ENCODE measurements at places on chromosomes 6 and 20. TPM values are rescaled to one million over a fixed set of nuclear protein-coding genes. Genes with fewer than 3 reads are reported as not detected.

GRCh38 chr6:100370265-100370664 is 94.5 kb downstream of the SIM1 start:
- no peak for DNase-seq

DNA sequence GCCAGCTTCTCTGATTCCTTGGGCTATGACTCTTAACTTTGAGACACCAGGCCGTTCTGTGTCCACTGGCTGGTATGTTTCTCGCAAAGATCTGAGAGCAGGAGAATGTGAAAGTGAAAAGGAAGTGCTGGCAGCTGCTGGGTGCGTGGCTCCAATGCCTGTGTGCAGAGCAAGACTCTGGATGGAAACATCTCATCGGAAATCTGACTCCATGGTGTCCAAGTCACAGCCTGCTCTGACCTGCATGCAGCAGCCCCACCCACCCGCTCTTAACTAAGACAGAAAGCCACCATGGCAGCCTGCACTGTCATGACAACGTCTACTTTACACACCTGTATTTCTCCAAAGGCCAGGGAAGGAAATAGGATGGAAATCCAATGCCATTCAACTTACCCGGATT is 66.3 kb upstream of the MPC1 start:
- no peak for DNase-seq

DNA sequence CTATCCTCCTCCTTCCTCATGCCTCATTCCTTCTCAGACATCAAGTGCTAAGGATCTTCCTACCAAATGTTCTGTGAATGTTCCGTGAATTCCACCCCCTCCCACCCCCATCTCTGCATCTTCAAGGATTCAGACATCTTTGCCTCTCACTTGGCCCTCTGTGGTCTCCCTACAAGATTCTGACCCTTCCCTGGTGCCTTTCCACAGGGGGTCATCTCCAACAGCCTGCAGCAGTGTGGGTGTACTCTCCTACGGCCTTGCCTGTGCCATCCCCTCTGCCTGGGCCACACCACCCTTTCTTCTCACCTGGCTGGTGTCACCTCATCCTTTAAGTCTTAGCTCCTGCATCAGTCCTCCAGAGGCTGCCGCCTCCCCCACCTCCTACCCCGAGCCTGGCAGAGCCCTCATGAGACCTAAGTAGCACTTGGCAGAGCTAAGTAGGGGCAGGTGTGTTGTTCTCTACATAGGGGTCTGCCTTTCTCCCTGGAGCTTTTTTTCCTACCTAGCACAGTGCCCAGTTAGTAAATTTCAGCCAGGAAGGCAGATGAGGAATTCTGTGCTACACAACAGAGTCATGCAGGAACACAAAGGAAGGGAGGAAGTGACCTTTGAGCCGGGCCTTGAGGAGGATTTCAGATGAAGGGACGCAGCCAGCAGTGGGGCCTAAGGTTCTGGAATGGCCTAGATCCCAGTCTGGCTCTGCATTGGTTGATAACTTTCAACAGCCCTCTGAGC is 43.1 kb downstream of the TM9SF4 start:
- DNase-seq: no peak

DNA sequence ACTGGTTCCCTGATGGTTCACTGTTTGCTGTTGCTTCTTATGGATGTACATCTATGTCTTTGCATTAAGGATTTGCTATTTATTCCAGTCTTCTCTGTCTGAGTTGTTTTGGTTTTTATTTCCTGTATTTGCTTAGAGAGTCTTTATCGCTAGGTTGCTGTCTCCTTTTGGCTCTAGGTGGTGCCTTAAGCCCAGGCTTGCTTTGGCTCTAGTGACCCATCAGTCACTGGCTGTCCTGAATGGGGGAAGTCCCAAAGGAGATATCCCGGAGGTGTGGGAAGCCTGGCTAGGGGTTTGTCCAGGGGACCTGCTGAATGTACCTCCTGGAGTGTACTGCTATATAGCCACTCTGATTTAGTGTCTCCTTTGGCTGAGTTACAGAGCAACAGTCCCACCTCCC is 53.4 kb downstream of the MCHR2 start:
- no peak for DNase-seq

- DNase-seq: no peak
Measured at GRCh38 chr20:46043556-46043955, 14.5 kb downstream of the SLC12A5 start.

DNA sequence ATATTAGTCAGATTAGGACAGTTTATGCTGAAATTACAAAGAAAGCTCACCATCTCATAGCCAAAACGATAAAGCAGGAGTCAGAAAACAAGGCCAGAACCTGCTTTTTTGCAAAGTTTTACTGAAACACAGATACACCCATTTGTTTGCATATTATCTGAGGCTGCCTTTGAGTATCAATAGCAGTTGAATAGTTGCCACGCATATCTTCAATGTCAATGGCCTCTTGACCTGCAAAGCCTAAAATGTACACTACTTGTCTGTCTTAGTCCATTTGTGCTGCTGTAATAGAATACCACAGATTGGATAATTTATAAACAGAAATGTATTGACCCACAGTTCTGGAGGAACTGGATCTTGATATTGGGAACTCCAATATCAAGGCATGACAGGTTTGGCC is 94.1 kb upstream of the NT5E start:
- DNase-seq: no peak

DNA sequence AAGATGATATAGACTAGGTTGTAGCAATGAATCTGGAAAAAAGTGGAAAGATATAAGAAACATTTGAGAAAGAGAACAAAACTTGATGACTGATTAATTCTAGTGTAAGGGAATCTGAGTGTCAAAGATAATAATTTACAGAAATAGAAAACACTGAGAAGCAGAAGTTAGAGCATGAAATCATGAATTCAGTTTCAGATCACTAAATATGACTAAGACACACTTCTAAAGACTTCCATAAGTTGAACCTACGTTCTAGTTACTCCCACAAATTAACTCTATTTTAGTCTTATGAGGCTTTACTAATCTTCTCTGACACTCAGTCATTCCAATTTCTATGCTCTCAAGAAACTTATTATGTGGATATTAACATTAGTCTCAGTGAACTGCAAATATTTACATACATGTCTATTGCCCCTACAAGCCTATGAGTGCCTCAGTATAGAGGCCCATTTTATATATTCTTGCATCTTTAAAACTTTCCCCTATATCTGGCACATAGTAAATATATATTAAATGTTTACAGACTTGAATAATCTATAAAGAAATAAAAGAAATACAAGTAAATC is 30.4 kb downstream of the IBTK start:
- DNase-seq: no peak

DNA sequence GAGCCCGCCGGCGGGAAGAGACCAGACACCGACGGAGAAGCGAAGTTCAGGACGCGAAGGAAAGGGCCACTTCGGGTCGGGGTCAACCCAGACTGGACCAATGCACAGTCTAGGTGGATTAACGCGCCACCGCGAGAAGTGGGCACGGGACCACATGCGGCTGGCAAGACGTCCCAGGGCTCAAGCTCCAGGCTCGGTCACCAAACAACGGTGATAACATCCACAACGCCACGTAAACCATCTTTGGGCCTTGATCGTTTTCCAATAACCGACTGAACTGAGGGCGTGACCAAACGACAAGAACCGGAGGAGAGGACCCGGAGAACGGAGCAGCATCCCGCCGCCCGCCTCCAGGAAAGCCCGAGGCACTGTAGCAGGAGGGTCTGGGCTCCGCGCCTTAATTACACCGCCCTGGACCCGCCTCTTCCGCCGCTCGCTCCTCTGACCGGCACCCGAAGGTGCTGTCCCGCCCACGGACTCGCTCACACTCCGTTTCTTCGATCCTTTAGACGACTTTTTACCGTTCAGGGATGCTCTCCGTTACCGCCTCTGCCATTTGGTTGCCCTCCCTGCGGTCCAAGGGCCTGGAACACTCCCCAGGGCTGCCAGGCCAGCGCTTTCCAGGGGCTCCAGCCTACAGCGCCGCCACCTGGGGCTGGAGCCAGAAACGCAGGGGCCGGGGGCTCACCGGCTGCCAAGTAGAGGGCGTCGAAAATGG is 44.1 kb downstream of the DPPA5 start:
- DNase-seq: peak; percentile 88

DNA sequence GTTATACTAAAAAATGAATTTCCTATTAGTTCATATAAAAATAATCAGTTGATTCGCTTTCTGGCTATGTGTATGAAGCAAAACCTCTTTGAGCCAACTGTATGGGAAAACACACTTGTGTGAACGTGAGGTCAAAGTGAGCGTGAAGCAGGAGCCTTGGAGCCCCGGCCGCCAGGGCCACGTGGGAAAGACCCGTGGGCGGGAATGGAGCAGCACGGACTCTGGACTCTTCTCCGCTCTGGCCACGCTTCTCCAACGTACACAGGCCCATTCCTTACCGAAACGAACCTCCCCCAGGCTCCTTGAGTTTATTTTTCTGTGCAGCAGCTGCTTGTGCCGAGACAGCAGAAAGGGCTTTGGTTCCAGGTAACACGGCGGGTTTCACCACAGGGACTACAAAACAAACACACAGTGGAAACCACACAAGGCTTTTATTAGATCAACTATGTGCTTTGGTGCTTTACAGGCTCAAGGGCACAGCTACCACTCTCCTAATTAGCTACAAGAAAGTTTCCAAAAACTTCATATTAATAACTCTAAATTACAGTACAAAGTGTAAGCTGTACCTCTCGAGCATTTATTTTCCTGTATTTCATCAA is 62.7 kb downstream of the TAF4 start:
- DNase-seq: no peak

DNA sequence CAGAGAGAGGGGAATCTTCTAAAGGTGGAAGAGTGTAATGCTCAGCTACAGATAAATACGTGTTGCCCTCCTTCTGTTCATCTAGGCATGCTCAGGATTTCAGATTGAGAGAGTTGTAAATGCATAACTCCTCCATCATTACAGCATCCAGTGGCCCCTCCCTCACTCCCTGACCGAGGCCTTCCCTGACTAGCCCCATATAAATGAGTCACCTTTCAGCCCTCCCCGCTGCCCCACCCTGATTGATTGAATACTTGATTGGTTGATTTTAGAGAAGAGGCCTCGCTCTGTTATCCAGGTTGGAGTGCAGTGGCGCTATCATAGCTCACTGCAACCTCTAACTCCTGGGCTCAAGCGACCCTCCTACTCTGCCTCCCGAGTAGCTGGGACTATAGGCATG is 193.7 kb downstream of the EYA2 start:
- DNase-seq: no peak

DNA sequence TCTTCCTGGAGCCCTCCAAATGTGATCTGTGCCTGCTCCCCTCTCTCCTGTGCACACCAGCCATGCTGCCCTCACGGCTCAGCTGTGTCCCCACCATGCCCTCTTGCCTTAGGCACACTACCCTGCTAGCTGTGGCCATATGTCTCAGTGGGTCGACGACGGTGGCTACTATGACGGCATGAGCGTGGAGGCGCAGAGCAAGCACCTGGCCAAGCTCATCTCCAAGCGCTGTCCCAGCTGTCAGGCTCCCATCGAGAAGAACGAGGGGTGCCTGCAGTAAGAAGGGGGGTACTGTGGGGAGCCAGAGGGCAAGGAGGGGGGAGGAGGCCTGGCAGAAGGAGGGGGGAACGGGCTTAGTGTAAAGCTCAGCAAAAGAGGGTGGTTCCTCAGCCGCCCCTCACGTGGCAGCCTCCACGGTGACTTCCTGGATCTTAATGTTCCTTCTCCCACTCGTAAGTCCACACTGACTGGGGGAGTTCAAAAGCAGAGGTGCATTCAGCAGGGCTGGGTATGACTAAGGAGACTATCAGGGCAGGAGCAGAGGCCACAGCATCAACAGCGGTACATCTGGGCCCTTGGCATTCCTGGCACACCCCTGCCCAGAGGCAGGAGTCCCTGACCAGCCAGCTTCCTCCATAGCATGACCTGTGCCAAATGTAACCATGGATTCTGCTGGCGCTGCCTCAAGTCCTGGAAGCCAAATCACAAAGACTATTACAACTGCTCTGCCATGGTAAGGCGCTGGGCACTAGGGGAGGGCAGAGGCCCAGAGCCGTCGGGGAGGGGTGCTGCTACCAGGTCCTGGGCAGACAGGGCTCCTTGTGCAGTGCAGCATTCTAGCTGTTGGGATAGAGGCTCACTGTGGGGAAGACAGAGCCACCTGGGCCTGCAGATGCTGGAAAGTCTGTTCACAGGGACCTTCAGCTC is 8.0 kb downstream of the DNPH1 start:
- DNase-seq: peak; percentile 34

- DNase-seq: no peak
Measured at GRCh38 chr6:6588924-6589709, 597 bp downstream of the LY86 start.

DNA sequence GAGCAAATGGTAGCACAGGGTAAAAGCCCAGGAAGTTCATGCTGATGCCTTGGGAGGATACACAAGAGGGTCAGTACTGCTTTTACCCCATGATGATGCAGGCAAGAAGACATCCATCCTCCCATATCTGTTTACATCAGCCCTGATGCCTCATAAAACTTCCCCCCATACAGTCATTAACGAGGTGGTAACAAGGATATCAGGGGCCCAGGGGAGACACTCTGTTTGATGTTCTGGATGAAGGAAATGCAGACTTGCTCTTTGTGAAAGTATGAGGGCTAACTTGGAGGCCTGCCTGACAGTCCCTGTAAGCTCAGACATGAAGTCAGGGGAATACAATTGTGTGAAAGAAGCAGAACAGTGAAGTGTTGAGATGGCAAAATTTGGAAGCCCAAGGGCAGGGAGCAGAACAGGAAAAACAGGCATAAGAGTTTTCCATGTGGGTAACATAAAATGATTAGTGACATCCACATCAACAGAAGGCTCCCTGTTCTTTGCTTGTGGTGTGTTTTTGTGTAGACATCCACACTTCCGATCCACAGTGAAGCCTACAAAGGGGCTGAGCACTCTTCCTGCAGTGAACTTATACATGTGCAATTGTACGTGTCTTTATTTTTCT is 813.4 kb downstream of the MAFB start:
- no peak for DNase-seq

GRCh38 chr6:128826606-128827005 is 56.3 kb upstream of the LAMA2 start:
- no peak for DNase-seq

GRCh38 chr20:358891-359555 is 12.1 kb downstream of the NRSN2 start:
- DNase-seq: no peak

The PHF3 gene
- 52.9 TPM for total RNA-seq

The MEI4 gene
- total RNA-seq: not detected

The FRMD1 gene
- not detected for total RNA-seq

The LY86 gene
- 11.1 TPM for total RNA-seq

The CGA gene
- total RNA-seq: not detected

The GPX5 gene
- not detected for total RNA-seq
